ENCODE measurements at places on chromosomes 7 and 10.

GRCh38 chr10:22597138-22597537 is 117.2 kb downstream of the PIP4K2A start:
- DNase-seq: no peak

GRCh38 chr7:147980826-147981813 is 609.4 kb upstream of the C7orf33 start:
- no peak for DNase-seq

DNA sequence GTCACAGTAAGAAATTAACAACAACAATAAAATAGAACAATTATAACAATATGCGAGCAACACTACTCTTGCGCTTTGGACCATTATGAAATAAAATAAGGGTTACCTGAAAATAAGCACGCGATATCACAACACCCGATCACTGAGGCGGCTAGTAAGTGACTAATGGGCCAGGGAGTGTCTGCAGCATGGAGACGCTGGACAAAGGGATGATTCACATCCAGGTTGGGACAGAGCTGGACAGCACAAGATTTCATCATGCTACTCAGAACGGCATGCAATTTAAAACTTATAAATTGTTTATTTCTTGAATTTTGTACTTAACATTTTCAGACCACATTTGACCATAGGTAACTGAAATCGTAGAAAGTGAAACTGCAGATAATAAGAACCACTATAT is 15.6 kb downstream of the HIBADH start:
- DNase-seq: no peak

DNA sequence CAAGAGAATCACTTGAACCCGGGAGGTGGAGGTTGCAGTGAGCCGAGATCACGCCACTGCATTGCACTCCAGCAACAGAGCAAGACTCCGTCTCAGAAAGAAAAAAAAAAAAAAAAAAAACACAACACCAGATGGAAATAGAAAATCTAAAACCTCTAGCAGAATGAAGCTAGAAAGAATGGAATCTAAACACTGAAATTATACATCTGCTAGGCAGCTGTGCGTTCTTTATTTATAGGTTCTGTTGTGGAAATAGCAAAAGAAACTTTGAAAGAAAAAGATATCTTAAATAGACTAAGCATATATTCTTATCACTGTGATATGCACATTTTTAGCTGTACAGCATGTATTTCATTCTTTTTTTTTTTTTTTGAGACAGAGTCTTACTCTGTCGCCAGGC is 17.1 kb downstream of the BMPR1A start:
- DNase-seq: no peak

- DNase-seq: no peak
These were observed 10.5 kb upstream of the DEPP1 start for GRCh38 chr10:44988957-44989585.

Data from stimulated activated CD4-positive, alpha-beta T cell treated with anti-CD3 and anti-CD28 coated beads, Interleukin-12 subunit alpha, Interleukin-12 subunit beta, amount 100 ng/mL, for 24 hours (primary cell).